ENCODE measurements at places on chromosomes 1 and 21. TPM values are rescaled to one million over a fixed set of nuclear protein-coding genes. Genes with fewer than 3 reads are reported as not detected.

DNA sequence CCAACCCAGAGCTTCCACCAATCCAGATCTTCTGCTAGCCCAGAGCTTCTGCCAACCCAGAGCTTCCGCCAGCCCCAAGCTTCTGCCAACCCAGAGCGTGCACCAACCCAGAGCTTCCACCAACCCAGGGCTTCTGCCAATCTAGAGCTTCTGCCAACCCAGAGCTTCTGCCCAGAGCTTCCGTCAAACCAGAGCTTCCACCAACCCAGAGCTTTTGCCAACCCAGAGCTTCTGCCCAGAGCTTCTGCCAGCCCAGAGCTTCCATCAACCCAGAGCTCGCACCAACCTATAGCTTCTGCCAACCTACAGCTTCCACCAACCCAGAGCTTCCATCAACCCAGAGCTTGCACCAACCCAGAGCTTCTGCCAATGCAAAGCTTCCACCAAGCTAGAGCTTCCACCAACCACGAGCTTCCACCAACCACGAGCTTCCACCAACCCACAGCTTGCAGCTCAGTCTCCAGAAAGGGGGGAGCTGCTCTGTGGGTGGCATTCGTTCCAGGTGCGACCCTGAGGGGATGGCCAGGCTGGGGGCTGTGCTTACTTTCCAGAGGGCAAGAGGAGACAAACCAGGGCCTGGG is 23.8 kb downstream of the CRYAA start:
- DNase-seq: no peak

TNFRSF14 gene
- 532 TPM for total RNA-seq

DNA sequence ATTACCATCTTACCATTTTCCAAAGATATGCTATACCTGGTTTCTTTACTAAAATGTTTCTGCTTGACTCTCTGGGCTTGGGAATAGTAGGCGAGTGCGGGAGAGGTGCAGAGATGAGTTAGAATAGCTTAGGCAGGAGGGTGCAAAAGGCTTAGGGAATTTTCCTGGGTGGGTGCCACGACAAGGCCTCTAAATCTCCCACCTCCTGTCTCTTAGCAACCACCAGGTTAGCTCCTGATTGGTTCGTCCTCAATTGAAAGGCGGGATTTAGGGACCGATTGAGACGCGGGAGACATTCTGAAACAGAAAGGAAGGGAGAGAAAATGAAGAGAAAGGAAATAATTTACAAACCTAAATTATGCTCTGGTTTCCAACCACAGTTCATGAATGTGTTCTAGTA is 3.1 kb downstream of the ACKR1 start:
- no peak for DNase-seq

GRCh38 chr1:221331273-221332183 is 410.4 kb downstream of the DUSP10 start:
- no peak for DNase-seq

GRCh38 chr1:44717653-44718052 is 13.3 kb downstream of the RNU5D-1 start:
- no peak for DNase-seq

HCRTR1 gene
- total RNA-seq: not detected

C1QC gene
- 37.2 TPM for total RNA-seq

FAM177B gene
- 24.0 TPM for total RNA-seq

IFNAR1 gene
- 22.9 TPM for total RNA-seq

DNA sequence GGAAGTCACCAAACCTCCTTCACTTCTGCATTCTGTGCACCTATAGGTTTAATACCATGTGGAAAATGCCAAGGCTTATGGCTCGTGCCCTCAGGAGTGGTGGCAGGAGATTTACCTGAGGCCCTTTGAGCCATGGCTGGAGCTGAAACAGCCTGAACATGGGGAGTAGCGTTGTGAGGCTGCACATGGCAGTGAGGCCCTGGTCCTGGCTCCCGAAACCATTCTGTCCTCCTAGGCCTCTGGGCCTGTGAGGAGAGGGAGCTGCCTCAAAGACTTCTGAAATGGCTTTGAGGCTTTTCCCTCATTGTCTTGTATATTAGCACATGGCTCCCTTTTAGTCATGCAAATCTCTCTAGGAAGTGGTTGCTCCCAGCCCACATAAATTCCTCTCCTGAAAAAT is 20.6 kb downstream of the PTGFR start:
- no peak for DNase-seq

NCMAP gene
- total RNA-seq: 1.7 TPM

- no peak for DNase-seq
Measured at GRCh38 chr1:234253732-234254131, 119.5 kb upstream of the COA6 start.

GRCh38 chr21:27643326-27643725 is 676.4 kb upstream of the ADAMTS5 start:
- DNase-seq: no peak

FCRL1 gene
- total RNA-seq: 0.47 TPM

MCOLN2 gene
- total RNA-seq: 5.6 TPM

DNA sequence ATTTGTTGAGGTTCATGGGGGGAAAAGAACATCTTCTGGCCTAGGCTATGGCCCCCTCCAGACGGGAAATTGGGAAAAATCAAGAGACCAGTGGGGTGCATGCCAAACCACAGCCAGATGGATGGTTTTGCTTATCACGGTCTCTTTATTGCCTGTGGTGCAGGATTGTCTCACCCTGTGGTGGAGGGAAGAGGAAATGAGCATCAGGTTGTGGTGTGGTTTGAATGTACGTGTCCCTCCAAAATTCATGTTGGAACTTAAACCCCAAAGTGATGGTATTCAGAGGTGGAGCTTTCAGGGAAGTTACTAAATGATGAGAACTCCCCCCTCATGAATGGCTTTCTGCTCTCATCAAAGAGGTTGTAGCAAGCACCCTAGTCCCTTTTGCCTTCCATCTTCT is 525.7 kb downstream of the NPHP4 start:
- no peak for DNase-seq

- DNase-seq: no peak
Measured at GRCh38 chr1:243345205-243345604, 89.4 kb downstream of the SDCCAG8 start.

VWA1 gene
- total RNA-seq: 6.8 TPM

ACTA1 gene
- not detected for total RNA-seq

BMP8B gene
- total RNA-seq: 18.0 TPM

- no peak for DNase-seq
Measured at GRCh38 chr1:30197639-30198450, 525.5 kb downstream of the MATN1 start.

SLAMF1 gene
- total RNA-seq: 6.0 TPM

DNA sequence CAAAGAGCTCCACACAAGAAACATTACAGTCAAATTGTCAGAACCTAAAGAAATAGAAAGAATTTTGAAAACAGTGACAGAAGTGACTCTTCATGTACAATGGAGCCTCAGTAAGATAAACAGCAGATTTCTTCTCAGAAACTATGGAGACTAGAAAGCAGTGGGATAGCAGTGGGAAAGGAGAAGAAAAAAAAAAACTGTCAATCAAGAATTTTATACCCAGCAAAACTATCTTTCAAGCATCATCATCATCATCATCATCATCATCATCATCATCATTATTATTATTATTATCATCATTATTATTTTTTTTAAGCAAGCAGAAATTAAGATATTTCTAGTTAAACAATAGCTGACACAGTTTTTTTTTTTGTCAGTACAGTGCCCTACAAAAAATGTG is 24.2 kb downstream of the CEP170 start:
- DNase-seq: no peak

S100B gene
- 3.4 TPM for total RNA-seq

ANXA9 gene
- 0.67 TPM for total RNA-seq

GRCh38 chr1:26391450-26391849 is 18.9 kb upstream of the ZNF683 start:
- DNase-seq: peak; percentile 55

DNA sequence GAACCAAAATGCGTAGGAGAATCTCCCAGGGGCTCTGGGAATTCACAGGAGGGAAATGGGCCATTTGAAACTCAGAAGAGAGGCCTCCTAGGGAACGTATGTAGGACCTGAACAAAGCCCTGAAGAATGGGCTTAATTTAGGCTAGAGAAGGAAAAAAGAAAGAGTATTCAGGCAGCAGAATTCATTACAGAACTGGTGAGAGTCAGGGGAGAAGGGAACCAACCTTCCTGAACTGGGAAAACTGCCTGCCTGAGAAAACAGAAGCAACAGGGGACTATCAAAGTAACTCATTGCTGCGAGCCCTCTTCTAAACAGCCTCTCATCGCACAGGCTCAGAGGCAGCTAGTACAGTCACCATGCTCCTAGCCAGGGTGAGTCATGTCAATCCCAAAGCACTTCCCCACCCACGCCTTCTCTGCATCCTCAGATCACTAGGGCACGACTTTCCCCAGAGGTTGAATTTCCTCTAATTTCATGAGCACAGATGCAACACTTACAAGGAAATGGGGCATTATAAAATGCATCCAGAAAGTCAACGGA is 98.1 kb downstream of the ADSS2 start:
- no peak for DNase-seq

GRCh38 chr1:54977533-54978297 is 2.7 kb upstream of the TMEM61 start:
- DNase-seq: no peak

GPN2 gene
- total RNA-seq: 19.6 TPM

DNA sequence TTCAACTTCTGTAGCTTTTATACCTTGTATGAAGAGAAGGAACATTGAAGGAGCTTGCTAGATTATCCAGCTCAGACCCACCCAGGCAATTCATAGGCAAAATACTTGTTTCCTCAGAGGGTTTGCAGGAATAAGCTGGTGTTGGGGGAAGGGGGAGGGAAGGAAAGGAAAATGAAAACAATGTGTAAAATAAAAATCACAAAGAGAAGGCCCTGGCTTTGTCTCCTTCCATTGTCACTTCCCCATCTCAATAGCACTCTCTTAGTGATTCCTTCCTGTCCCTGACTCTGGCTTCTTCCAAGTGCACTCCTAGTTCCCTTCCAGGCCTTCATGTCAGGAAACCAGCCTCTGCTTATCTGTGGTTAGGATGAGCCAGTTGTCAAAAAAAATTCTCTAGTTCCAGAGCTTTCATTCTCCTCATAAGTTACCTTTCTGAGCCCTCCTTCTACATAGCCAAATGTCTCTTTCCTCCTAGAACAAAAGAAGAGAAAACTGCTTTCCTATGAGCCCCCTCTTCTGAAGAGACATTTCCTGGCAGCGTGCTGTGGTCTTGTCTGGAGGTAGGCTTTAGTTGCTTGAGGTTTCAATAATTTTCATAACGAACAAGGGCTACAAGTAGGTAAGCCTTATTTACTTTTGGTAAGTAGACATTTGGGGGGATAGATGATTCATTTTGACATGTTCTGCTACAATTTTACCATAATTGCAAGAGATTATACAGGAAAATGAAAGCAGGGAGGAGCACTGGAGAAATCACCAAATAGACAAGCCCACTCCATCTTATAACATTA is 45.7 kb downstream of the FASLG start:
- no peak for DNase-seq

DNA sequence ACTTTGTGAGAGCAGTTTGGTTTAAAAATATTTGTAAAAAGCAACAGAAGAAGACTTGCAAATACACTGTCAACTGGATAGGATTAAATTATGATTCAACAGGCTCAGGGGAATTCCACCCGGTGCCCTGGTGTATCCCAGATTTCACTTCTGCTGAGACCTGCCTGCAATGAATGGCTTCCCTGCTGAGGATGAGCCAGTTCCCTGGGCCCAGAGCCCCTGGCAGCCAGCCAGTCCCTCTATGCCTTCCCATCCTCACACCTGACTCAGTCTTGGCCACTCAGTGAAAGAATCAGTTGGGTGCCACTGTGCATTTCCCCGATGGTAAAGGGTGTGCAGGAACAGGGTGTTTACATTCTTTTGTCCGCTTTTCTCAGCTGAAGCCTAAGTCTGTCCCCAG is 64.4 kb downstream of the KCTD3 start:
- DNase-seq: no peak

DNA sequence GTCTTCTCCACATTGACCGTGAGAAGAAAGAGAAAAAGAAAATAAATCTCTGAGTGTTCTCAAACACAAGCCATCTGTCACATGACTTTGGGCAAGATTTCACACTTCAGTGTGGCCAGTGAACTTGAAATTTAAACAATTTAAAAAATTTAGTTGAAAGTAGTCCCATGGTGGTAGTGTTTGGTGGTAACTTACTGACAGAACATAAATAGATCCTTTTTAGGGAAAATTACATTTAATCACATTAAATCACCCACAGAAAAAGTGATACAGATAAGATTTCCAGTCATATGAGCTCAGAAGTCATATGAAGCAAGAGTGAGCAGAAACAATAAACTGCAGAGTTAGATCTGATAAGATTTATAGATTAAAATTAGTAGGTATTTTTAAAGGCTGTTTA is 31.9 kb upstream of the SGIP1 start:
- no peak for DNase-seq

- DNase-seq: no peak
Measured at GRCh38 chr1:199995096-199995685, 32.3 kb upstream of the NR5A2 start.

GRCh38 chr1:89276690-89277089 is 4.0 kb upstream of the GBP5 start:
- no peak for DNase-seq

DNA sequence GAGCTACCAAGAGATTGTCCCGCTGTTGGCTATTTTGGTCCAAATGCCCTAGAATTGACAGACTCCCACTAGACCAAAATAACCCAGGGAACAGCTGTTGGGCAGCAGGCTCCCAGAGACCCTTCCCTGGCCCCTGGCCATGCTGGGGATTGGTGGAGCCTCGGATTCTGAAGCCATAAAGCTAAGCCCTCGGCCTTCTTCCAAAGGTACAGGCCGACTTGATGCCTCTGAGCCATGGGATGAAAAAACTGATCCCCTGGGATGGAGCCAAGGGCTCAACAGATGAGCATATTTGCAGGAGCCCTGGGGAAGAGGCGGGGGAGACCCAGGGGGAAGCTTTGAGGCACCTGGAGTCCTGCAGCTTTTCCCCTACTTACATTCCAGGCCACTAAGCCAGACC is 1.0 kb upstream of the LRRC38 start:
- no peak for DNase-seq

DCDC2B gene
- total RNA-seq: not detected

DNA sequence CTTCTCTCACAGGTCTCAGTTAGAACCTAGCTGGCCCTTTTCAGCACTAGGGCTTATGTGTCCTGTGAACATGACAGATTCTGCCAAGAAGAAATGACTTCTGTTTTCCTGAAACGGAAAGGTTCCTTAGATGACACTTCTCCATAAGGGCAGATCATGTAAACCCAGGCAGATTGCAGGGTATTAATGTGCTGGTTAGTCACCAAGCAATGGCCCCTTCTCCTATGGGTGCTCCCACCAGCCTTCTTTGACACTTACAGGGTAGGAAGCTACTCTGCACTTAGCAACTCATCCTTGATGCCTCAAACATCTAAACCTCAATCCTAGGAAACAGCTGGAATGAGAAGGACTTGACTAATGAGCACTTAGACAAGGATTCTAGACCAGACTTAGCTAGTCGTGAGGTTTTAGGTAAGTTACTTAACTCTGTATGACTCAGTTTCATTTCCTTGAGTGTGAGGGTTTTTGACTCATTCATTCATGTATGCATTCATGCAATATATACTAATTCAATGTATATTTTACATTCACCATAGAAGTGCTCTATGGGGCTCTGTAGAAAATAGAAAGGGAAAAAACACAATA is 74.1 kb upstream of the PLXNA2 start:
- no peak for DNase-seq

C1orf87 gene
- total RNA-seq: not detected

- DNase-seq: no peak
Measured at GRCh38 chr1:116360429-116361173, 12.4 kb upstream of the ATP1A1 start.

EXTL1 gene
- total RNA-seq: not detected

AGMAT gene
- total RNA-seq: 15.7 TPM

LHX8 gene
- total RNA-seq: not detected
